ENCODE measurements at places on chromosomes 6 and 20.

DNA sequence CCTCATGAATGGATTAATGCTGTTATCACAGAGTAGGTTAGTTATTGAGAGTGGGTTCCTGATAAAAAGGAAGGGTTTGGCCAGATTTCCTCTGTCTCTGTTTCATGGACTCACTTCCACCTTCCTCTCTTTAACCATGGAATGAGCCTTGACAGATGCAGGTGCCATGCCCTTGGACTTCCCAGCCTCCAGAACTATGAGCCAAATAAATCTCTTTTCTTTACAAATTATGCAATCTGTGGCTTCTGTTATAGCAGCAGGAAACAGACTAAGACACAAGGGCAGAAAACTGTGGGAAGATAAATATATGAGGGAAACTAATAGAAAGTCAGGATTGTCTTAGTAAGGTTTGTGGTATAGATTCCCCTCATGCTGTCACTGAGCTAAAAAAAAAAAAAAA is 106.5 kb downstream of the QRSL1 start:
- DNase-seq: no peak

DNA sequence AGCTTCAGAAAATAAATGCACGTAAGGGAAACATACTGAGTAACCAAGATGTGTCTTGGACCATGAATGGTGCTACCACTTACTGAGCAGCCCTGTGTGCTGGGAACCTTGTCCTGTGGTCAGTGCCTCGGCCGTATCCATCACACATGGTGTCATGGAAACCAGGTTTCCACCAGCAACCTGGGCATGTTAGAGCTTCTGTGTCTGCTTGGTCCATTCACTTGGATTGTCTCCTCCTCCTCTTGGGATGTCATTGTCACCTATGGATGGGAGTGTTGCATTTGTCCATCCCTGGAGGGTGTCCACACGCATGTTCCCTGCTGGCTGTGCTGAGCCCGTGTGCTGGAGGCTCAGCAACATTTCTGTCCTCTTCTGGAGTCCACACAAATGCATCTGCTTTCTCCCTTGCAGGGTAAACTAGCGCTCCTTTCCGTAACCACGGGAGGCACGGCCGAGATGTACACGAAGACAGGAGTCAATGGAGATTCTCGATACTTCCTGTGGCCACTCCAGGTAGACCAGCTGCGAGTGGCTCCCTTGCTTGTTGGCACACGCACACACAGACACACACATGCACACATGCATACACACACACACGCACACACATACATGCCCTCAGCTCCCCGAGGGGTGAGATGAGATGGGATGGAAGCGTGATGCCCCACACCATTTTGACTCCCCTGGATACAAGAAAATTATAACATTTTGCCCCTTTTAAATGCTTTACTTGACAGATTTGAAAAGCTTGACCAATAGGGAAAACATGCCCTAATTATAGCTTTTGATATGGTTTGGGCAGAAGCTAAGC is 17.0 kb downstream of the NQO2 start:
- no peak for DNase-seq

DNA sequence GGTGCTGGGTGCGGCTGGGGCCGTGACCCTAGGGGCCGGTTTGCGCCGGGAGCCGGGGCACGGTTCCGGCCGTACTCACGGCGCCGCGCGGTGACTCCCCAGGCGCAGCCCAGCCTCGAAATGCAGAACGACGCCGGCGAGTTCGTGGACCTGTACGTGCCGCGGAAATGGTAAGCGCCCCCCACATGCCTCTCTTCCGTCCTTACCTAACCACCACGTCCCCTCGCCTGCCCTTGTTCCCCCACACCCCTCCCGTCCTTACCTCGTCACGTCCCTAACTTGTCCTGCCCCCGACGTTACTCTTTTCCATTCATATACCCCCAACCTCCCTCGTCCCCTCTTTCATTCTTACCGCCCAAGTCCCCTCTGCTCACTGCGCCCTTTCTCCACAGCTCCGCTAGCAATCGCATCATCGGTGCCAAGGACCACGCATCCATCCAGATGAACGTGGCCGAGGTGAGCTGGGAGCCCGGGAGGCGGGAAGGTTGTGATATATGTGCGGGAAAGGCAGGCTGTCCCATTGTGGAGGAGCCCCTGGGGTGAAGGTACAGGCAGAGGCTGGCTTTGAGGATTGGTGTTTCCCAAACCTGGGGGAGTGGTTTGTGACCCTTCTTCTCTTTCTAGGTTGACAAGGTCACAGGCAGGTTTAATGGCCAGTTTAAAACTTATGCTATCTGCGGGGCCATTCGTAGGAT is 463 bp downstream of the RPS21 start:
- DNase-seq: no peak

GRCh38 chr6:135567375-135568083 is 70.0 kb upstream of the AHI1 start:
- no peak for DNase-seq

DNA sequence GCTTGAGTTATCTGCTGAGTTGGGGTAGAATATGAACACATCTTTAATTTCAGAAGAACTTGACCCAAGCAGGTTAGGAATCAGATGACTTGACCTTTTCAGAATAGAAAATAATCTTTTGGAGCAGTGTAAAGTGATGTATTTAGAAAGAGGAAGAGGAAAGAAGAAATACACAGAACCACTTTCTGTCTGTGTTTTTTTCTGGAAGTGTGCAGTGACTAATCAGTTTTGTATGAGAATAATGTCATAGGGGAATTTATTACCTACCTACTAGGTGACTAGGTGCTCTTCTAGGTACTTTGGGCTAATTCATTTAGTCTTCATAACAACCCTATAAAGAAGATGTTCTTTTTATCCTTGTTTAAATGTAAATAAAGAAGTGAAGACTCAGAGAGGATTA is 3.0 kb downstream of the PPP1R14C start:
- no peak for DNase-seq

GRCh38 chr6:69816026-69816425 is 19.2 kb upstream of the LMBRD1 start:
- no peak for DNase-seq

- no peak for DNase-seq
These were observed 143.3 kb upstream of the GPR6 start for GRCh38 chr6:109834595-109835437.

DNA sequence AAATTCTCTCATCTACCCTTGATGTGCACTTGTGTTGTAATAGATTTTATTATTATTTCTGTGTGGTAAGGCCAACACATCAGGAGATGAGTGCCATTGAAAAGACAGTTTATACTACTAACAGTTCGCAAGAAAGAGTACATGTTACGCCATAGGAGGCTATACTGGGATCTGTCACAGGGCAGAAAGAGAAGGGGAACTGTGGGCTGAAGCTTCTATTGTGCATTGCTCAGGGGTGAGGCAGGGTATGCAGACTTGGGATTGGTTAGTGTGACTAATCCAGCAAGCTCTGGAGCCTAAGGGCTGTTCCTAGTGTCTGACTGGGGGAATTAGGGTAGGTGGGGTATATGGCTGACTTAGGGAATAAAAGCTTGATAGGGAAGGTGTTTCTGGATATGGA is 50.9 kb downstream of the GPR63 start:
- no peak for DNase-seq

GRCh38 chr6:20200761-20201630 is 11.3 kb downstream of the MBOAT1 start:
- DNase-seq: no peak

GRCh38 chr6:152416652-152417051 is 220.5 kb downstream of the SYNE1 start:
- no peak for DNase-seq

GRCh38 chr6:81023007-81023582 is 729.4 kb downstream of the TENT5A start:
- no peak for DNase-seq
